ENCODE measurements at places on chromosomes 5 and 9.

DNA sequence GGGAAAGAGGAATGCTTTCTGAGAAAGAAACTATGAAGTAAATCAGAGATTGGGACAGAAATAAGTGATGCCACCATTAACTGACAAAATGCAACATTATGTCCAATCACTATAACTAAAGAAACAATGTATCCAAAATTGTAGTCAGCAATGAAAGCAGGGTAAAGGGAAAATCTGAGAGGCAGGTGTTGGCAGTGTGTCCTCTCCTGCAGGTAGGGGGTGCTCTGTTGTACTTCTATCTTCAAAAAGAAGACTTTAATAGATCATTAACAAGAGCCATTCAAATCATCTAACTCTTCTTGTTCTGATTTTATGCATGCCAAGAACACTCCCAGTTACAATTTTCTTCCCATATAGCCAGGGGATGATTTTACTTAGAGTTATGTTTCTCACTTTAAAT is 1275.7 kb downstream of the PTPRD start:
- no peak for DNase-seq

DNA sequence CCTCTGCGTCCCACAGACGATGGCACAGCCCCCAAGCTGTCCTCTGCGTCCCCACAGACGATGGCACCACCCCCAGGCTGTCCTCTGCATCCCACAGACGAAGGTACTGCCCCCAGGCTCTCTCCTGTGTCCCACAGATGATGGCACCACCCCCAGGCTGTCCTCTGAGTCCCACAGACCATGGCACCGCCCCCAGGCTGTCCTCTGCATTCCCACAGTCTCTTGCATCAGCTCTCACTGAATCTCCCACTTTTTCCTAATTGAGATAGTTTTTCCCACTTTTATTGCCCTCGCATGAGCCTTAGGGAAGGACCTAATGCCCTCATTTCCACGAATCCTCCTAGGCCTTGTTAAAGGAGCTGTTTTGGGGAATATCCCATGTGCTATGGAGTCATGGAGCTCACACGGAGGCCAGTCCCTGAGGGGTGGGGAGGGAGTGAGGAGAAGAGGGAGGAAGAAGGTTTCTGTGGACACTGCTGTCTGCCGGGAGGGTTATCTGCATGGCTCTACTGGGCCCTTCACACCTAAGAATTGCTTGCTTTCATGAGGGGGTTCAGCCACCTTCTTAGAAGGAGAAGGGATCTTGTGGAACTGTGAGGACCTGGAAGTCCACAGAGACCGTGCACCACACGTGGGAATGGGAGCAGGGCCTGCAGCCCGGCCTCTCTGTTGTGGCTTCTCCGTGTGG is 58.2 kb upstream of the PTCH1 start:
- DNase-seq = no peak

- no peak for DNase-seq
These were observed 39.0 kb upstream of the ICE1 start for GRCh38 chr5:5383461-5383860.

GRCh38 chr5:27810458-27810857 is 772.1 kb upstream of the CDH9 start:
- DNase-seq = no peak

- no peak for DNase-seq
These were observed 327.1 kb upstream of the MPDZ start for GRCh38 chr9:13606586-13606985.

DNA sequence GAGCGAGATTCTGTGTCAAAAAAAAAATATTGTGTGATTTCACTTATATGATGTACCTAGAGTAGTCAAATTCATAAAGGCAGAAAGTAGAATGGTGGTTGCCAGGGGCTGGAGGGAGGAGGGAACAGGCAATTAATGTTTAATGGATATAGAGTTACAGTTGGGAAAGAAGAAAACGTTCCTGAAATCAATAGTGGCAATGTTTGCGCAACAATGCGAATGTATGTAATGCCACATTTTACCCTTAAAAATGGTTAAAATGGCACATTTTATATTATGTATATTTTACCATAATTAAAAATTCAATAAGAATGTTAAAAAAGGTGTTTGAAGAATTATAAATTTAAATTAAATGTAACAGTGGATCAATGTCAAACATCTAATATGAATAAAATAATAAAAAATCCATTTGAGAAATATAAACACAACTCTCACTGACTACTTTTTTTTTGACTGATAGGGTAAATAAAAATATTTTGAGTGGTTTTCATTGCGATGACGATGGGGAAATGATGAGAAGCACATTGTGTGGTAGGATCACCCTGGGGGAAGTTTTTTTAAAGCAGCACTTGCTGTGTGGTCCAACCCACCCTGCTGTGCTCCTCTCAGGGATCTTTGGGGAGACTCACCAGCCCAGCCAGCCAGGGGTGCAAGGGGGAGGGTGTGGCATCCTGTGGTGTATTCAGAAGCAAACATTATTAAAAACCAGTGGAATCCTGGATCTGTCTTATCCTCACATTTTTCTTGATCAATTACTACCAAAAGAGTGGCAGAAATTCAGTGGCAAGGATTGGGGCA is 4.3 kb downstream of the FYB1 start:
- DNase-seq = no peak

DNA sequence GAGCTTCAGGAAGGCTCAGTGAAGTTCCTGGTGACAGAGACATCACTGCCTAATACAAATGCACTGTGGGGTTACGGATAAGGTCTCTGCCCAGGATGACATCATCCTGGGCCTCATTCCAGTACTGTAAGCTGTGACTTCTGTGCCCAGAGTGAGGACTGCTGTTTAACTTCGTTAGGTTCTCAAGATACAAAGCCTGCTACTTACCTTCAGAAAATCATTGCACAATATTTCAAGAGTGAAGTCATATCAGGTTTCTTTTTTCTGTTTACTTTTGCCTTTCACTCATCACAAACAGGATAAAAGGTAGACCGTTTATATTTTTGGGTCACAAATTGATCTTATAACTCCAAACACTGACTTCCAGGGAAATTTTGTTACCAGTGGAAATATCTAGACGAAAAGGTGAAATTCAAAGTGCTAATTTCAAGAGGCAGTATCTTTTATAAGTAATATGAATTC is 241.2 kb downstream of the PIK3R1 start:
- DNase-seq = no peak

DNA sequence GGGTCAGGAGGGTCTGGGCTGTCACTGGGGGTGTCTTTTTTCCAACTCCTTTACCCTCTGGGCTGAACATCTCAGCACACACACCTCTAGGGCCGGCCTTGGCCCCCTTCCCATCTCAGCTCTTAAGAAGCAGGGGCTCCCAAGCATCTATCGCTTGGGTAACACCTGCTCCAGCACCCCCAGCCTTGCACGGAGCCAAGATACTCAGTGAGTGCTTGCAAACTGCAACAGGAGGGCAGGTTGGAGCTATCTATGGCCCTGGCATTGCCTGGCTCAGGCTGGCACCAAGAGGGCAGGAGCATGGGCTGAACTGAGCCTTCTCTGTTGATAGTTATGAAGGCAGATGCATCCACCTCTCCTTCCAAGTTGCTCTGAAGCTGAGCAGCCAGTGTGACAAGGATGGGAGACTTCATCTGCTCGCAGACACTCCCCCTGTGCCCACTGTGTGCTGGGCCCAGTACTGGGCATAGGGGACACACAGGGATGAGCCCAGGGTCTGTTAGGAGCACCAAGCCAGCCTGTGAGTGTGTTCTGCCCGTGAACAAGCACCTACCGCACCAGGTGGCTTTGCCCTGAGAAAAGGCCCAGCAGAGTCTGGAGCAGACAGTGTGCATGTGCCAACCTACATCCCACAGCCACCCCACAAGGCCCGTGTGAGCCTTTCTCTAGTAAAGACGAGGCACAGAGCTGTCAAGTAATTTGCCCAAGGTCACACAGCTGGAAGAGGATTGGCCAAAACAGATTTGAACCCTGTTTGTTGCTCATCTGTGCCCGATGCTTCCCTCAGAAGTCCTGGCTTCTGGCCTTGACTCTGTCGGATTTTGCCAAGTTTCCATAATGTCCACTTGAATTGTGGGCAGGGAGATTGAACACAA is 58.2 kb downstream of the PHF2 start:
- no peak for DNase-seq

DNA sequence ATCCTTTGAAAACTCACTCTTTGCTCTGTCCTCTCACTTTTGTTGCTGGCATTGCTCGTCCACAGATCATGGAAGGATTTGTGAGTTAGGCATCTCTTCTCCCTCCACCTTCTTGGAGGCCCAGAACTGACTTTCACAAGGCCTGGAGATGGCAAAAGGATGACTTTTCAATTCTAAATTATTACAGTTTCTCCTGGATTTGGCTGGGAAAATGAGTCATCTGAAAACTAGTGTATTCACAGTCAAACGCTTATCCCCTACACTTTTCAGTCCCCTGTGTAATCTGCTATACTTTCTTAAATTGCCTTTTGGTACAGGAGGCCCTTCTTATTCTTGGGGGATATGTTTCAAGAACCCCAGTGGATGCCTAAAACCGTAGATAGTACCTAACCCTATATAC is 35.6 kb downstream of the ADRA1B start:
- DNase-seq = no peak

DNA sequence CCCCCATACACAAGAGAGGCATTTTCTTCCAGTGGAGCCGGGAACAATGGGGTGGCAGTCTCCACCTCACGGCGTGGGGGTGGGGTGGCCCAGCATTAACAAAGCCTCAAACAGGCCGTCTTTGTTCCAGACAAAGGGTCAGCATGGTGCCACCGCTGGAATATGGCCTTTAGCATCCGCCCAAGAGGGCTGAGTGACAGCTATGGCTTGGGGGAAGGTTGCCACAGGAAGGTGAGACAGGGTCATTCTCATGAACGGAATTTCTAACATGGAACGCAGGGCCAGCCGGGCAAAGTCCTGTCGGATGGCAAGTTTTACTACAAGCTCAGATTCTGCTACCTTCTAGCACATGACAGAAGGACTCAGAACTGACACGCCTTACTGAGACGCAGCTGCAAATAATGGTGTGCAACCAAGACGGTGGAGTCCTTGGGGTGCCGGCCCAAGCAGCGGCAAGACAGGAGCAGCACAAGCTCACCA is 64.0 kb downstream of the OTULIN start:
- DNase-seq = no peak

DNA sequence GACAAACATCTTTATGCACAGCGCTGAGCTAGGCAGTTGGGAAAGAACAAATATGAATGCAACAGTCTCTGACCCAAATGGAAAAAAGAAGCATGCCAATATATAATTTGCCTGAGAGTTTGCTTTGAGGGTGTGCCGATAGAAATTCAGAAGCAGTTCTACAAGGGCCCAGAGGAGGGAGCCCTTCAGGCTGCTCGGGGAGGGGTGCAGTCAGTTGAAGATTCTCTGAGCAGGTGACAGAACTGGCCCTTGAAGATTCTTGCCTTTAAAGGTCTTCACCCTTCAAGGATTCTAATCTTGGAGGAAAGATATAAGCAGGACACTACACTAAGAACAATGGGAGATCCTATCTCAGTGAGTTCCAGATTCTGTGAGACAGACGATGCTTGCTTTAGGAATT is 3.7 kb upstream of the PAPPA start:
- no peak for DNase-seq

DNA sequence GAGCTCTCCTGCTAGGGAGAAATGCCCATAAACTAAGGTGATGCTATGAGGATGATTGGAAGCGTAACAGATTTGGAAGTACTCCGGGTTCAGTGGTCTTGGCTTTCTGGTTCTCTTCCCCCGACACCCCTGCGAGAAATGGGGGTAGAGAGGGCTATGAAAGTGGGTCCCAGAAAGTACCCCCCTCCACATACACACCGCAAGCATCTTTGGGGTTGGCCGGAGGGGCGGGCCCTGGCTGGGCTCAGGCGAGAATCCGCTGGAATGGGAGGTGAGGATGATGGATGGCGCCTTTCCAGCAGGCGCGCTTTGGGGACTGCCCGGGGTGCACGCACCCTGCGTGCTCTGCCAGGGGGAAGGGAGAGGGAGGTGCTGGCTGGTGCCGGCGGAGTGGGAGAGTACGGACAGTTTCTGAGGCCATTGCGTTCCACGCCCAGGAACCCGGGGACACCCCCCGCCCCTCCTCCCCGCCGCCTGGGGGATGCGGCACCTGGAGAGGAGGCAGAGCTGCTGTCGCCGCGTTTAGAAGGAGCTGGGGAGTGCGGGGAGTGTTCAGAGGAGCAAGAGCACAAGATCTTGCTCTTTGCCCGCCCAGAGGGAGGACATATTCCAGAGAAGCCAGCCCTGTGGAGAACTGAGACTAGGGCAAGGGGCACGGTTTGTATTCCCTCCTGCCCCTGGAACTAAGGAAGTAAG is 1.9 kb downstream of the PCSK5 start:
- DNase-seq = no peak

GRCh38 chr9:122144836-122145591 is 14.6 kb downstream of the NDUFA8 start:
- no peak for DNase-seq

All from DMS 273 treated with DMSO at 0.1 percent for 48 hours (cell line).